Activated CD4-positive, alpha-beta memory T cell treated with anti-CD3 and anti-CD28 coated beads for 36 hours (primary cell): ENCODE measurements at places on chromosomes 11 and 22. TPM values are rescaled to one million over a fixed set of nuclear protein-coding genes. Genes with fewer than 3 reads are reported as not detected.

DNA sequence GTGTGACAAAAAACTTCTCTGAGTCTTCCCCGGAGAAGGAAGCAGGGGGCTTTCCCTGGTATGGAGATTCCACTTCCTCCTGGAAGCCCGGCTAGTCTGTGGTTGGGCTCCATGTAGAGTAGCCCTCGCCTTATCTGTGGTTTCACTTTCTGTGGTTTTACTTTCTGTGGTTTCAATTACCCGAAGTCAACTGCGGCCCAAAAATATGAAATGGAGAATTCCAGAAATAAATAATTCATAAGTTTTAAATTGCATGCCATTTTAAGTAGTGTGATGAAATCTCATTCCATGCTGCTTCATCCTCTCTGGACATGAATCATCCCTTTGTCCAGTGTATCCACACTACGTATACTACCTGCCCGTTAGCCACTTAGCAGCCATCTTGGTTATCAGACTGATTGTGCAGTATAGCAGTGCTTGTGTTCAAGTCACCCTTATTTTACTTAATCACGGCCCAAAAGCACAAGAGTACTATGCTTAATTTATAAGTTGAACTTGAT is 275.0 kb upstream of the SESN3 start:
- no peaks in the 10 kb centered on the region for H3K36me3 ChIP-seq
- H3K27me3 ChIP-seq: no peaks in the 10 kb centered on the region
- H3K4me1 ChIP-seq: peaks cover 5% of the 10 kb centered on the region
- DNase-seq: no peak

DNA sequence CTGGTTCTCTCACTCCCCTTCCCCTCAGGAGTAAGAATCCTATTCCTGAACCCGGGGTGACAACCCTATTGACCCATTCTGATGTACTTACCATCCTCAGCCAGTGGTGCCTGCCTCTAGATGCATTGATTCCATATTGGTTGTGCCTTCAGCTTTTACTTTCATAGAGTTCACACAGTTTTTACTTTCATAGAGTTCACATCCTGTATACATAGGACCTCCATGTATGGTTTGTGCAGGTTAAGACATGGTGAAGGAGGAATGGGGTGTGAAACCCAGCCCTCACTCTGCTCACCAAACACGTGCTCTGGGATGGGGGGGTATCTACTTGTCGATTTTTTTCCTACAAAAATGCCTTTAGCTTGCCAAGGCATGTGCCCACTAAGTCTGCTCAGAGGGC is 105.6 kb upstream of the TBCEL start:
- no peak overlapping the region for H3K27ac ChIP-seq
- no peak for DNase-seq
- H3K27me3 ChIP-seq: peaks cover 4% of the 10 kb centered on the region
- no peaks in the 10 kb centered on the region for H3K36me3 ChIP-seq

DNA sequence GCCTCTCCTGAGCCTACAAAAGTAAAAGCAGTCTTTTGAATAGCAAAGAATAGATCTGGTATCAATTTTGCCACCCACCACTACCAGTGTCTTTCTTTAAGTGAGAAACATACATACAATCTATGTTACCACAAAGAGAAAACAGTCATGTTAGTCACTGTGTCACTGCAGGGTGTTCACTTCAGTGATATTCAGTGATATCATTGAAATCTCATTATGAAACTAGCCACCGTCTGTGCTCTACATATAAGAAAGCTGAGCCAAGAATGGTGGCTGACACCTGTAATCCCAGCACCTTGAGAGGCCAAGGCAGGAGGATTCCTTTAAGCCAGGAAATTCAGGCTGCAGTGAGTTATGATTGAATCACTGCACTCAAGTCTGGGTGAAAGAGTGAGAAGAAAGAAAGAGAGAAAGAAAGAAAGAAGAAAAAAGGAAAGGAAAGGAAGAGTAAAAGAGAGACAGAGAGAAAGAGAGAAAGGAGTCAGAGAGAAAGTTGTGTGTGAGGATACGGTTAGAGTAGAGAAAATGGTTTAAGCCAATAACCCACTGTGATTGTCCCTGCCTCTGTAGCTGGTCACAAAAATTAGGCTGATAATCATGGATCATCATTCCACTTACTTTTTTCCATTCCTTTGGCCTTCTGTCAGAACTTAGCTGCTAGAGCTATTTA is 847.1 kb downstream of the FAM181B start:
- H3K4me3 ChIP-seq: no peak overlapping the region
- peaks cover 2% of the 10 kb centered on the region for H3K36me3 ChIP-seq
- H3K4me1 ChIP-seq: peaks cover 9% of the 10 kb centered on the region
- DNase-seq: peak; percentile 10
- no peaks in the 10 kb centered on the region for H3K27me3 ChIP-seq

The ZNF214 gene
- total RNA-seq: not detected

DNA sequence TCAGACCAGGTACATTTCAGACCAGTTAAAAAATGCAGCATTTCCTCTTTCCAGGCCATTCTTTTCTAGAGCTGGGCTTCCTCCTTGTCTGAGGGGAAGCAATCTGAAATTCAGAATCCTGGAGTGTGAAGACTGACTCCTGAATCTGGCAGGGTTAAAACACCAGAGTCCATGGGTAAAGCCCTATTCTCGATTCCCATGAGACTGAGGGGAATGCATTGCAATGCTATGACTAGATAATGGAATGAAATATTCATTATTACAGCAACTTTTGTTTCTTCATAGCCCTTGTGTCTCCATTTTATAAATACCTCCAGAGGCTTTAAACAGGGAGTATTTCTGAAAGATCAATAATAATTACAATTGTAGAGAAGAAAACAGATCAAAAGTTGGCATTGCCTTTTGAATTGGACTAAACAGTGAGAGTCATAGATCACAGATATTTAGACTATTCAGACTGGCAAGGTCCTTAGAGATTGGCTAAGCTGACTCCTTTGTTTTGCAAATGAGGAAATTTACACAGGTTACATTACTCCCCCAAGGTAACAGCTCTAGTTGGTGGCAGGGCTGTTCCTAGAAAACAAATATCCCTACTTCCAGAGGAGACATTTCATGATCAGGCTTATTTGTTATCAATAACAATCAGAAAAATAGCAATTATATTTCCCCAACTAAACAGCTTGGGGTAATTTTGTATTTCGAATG is 632.6 kb upstream of the KIRREL3 start:
- H3K4me1 ChIP-seq: no peaks in the 10 kb centered on the region
- H3K4me3 ChIP-seq: no peak overlapping the region

GRCh38 chr11:93389737-93390136 is 59.2 kb downstream of the DEUP1 start:
- no peak overlapping the region for H3K4me3 ChIP-seq
- H3K4me1 ChIP-seq: no peaks in the 10 kb centered on the region
- no peak overlapping the region for H3K27ac ChIP-seq
- no peak for DNase-seq
- H3K36me3 ChIP-seq: no peaks in the 10 kb centered on the region

DNA sequence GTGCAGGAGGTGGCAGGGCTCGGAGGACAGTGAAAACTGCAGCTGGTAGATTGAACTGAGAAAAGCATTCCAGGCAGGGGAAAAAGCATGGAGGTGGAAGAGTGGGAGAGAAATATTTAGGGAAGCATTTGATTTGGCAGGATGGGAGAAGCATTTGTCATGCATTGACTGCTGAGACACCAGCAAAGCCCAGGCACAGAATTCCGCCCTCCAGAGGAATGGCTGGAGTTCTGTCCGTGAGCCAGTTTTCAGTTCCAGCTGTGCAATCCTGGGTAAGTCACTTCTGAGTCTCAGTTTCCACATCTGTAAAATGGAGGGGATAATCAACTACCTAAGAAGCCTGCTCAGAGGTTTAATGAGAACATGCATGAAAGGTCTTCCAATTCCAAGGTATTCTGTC is 4.3 kb upstream of the TSKU start:
- DNase-seq: no peak
- H3K27me3 ChIP-seq: peaks cover 38% of the 10 kb centered on the region
- no peak overlapping the region for H3K27ac ChIP-seq
- H3K4me1 ChIP-seq: peaks cover 7% of the 10 kb centered on the region
- H3K4me3 ChIP-seq: no peak overlapping the region
- peaks cover 14% of the 10 kb centered on the region for H3K36me3 ChIP-seq

The MMP8 gene
- total RNA-seq: not detected

The FAR1 gene
- 39.5 TPM for total RNA-seq

GRCh38 chr11:91163619-91164451 is 941.0 kb upstream of the CHORDC1 start:
- no peaks in the 10 kb centered on the region for H3K27me3 ChIP-seq
- no peaks in the 10 kb centered on the region for H3K4me1 ChIP-seq
- no peak overlapping the region for H3K27ac ChIP-seq
- H3K36me3 ChIP-seq: no peaks in the 10 kb centered on the region
- H3K4me3 ChIP-seq: no peak overlapping the region

GRCh38 chr11:78048561-78048960 is 15.1 kb upstream of the THRSP start:
- no peaks in the 10 kb centered on the region for H3K36me3 ChIP-seq
- H3K4me3 ChIP-seq: no peak overlapping the region
- no peak overlapping the region for H3K27ac ChIP-seq
- peaks cover 13% of the 10 kb centered on the region for H3K4me1 ChIP-seq
- no peaks in the 10 kb centered on the region for H3K27me3 ChIP-seq

- H3K36me3 ChIP-seq: peaks cover 2% of the 10 kb centered on the region
- peaks cover 4% of the 10 kb centered on the region for H3K4me1 ChIP-seq
- no peak overlapping the region for H3K27ac ChIP-seq
- no peaks in the 10 kb centered on the region for H3K27me3 ChIP-seq
- no peak overlapping the region for H3K4me3 ChIP-seq
These were observed 73.6 kb downstream of the PAK1 start for GRCh38 chr11:77400271-77400670.

The RBMXL2 gene
- not detected for total RNA-seq

- peaks cover 6% of the 10 kb centered on the region for H3K4me1 ChIP-seq
- no peaks in the 10 kb centered on the region for H3K36me3 ChIP-seq
- H3K4me3 ChIP-seq: no peak overlapping the region
- no peak for DNase-seq
These were observed 14.3 kb downstream of the OR52K1 start for GRCh38 chr11:4496557-4497248.

The MFNG gene
- 101 TPM for total RNA-seq

DNA sequence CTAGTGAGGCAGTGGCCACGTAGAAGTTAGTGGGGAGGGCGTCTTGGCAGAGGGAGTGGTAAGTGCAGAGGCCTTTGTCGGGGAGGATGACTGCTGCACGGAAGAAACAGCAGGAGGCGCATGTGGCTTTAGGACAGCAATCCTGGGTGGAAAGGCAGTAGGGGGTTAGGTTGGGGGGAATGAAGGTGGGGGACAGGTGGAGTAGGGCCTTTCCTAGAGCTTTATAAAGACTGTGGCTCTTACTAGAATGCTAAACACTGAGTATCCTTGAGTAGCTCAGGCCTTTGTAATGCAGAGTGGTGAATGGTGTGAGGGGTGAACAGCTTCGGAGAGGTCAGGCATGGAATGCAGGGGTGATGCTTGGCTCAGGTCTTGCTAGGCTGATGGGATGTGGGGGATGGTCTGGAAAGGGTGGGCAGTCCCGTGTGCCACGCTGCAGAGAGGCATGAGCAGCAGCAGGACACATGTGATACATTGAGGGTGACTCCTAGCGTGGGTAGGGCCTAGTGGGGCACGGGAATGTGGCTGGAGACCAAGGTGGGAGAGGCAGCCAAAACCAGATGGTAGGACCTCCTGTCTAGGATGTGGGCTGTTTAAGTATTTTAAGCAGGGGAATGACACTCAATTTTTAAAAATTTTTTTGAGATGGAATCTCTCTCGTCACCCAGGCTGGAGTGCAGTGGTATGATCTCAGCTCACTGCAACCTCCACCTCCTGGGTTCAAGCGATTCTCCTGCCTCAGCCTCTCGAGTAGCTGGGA is 19.2 kb downstream of the AP2A2 start:
- no peak for DNase-seq
- no peak overlapping the region for H3K4me3 ChIP-seq
- H3K27me3 ChIP-seq: no peaks in the 10 kb centered on the region
- peaks cover 21% of the 10 kb centered on the region for H3K4me1 ChIP-seq
- H3K36me3 ChIP-seq: peaks cover 42% of the 10 kb centered on the region
- no peak overlapping the region for H3K27ac ChIP-seq

The ZBTB16 gene
- total RNA-seq: 7.7 TPM

DNA sequence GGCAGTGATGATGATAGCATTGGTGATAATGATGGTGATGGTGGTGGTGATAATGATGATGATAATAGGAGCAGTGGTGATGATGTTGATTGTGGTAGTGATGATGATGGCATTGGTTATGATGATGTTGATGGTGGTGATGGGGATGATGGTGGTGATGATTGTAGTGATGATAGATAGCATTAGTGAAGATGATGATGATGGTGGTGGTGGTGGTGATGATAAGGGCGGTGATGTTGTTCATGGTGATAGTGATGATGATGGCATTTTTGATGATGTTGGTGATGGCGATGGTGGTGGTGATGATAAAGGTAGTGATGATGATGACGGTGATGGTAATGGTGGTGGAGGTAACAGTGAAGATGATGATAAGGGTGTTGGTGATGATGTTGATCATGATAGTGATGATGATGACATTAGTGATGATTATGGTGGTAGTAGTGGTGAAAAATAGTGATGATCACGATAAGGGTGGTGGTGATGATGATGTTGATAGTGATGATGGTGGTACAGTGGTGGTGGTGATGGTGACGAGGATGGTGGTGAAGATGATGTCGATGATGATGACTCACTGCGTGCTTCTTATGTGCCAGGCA is 93.0 kb downstream of the MPPED1 start:
- H3K4me3 ChIP-seq: no peak overlapping the region
- no peaks in the 10 kb centered on the region for H3K36me3 ChIP-seq
- no peaks in the 10 kb centered on the region for H3K27me3 ChIP-seq
- no peaks in the 10 kb centered on the region for H3K4me1 ChIP-seq
- DNase-seq: no peak

GRCh38 chr11:77705195-77705875 is 67.7 kb upstream of the CLNS1A start:
- peak; percentile 46 for DNase-seq
- no peaks in the 10 kb centered on the region for H3K27me3 ChIP-seq
- peaks cover 32% of the 10 kb centered on the region for H3K4me1 ChIP-seq

- no peak for DNase-seq
- peaks cover 12% of the 10 kb centered on the region for H3K27me3 ChIP-seq
- H3K4me1 ChIP-seq: no peaks in the 10 kb centered on the region
These were observed 26.8 kb downstream of the ADM start for GRCh38 chr11:10331548-10332289.

DNA sequence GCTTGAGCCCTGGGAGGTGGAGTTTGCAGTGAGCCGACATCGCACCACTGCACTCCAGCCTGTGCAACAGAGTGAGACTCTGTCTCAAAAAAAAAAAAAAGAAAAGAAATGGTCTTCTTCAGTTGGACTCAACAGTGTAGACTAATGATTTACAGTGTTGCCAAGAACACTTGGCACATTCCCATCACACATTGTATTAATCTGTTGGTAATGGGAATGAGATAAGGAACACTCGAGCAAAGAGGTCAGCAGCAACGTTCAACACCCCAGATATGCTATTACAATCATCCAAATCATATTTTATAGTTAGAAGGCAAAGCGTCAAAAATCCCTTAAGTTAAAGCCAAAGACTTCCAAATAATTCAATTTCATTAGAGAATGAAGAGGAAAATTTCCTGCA is 14.5 kb downstream of the CDON start:
- no peak for DNase-seq
- H3K4me3 ChIP-seq: no peak overlapping the region
- no peaks in the 10 kb centered on the region for H3K36me3 ChIP-seq
- no peaks in the 10 kb centered on the region for H3K27me3 ChIP-seq
- no peak overlapping the region for H3K27ac ChIP-seq

The RTN4RL2 gene
- total RNA-seq: 0.51 TPM

- no peaks in the 10 kb centered on the region for H3K36me3 ChIP-seq
- no peak for DNase-seq
- H3K27ac ChIP-seq: no peak overlapping the region
- H3K4me1 ChIP-seq: no peaks in the 10 kb centered on the region
- no peaks in the 10 kb centered on the region for H3K27me3 ChIP-seq
These were observed 713.1 kb upstream of the ARHGAP42 start for GRCh38 chr11:99973993-99974392.
